RWPE1 (cell line): ENCODE measurements at places on chromosomes 6 and 20.

- DNase-seq = no peak
These were observed 178.9 kb downstream of the DLL1 start for GRCh38 chr6:170111816-170112582.

DNA sequence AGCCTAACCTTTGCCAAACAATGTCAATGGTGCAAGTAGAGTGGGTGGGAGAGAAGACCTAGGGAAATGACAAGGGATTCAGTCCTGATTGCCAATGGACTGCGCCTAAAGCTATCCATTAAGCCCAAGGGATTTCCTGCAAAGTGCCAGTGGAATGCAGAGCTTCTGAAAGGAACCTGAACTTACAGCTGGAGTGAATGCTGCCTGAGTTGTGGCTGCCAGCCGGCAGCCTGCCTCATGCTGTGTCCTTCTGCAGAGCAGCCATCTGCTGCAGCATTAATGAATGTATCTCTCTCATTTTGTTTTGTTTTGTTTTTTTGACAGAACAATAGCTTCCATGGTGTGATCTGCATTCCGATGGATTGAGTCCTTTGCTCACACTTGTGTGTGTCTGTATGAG is 44.7 kb downstream of the SLC35F1 start:
- no peak for DNase-seq

- DNase-seq = no peak
These were observed 60.0 kb upstream of the PIM1 start for GRCh38 chr6:37109714-37110499.

GRCh38 chr6:24867104-24867703 is 68.5 kb upstream of the ARMH2 start:
- DNase-seq = no peak

DNA sequence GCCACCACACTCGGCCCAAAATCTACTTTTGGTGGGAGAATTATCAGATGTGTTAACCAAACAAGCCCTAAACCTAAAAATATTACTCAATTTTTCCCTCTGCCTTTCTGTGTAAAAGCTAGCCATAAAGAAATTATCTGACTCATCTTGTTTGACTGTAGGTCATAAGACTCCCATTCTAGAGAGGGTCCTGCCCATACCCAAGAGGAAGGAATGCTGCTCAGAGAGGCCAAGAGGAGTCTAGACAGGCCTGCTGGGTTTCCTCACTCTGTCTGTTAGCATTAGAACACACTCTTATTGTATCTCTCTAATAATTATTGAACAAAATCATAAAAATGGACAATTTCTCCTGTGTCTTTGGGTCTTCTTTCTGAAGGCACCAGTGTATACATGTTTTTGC is 26.1 kb downstream of the C6orf141 start:
- no peak for DNase-seq

DNA sequence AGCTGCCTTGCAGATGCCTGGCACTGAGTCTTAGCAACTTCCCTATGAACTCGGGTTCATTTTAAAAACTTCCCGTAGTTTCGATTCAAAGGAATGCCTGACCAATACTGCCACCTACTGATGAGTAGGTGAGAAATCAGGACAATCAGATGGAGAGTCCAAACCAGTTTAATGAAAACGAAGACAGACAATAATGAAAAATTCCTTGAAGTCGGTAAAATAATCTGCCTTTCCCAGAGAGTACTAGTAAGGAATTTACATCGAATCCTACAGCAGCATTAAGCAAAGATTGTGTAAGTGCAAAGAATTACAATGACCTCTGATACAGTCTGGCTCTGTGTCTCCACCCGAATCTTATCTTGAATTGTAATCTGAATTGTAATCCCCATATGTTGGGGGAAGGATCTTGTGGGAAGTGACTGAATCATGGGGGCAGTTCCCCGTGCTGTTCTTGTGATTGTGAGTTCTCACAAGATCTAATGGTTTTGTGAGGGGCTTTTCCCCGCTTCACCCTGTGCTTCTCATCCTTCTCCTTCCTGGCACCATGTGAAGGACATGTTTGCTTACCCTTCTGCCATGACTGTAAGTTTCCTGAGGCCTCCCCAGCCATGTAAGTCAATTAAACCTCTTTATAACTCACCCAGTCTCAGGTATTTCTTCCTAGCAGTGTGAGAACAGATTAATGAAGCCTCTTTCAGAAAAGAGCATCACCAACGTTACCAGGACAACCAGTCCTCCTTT is 134.4 kb downstream of the ARHGAP18 start:
- peak; percentile 25 for DNase-seq

- DNase-seq = no peak
These were observed 31.9 kb downstream of the DUSP22 start for GRCh38 chr6:324116-324728.

GRCh38 chr20:18092890-18093289 is 35.2 kb upstream of the OVOL2 start:
- no peak for DNase-seq

DNA sequence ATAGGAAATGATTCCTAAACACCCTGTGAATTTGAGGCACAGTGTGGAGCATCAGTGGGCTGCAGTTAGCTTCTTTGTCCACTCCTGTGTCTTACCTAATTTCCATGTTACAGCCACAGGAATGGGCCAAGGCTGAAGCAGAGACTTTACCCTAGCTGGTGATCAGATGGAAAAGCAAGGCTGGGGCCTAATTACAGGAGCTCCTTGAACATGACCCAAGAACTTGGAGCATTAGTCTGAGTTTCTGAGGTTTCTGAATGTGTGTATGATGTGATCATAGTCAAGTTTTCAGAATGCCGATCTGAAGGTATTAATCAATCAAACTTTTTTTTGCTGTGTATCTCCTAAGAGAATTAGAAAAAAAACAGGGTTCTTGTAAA is 18.0 kb downstream of the HECA start:
- DNase-seq = no peak

DNA sequence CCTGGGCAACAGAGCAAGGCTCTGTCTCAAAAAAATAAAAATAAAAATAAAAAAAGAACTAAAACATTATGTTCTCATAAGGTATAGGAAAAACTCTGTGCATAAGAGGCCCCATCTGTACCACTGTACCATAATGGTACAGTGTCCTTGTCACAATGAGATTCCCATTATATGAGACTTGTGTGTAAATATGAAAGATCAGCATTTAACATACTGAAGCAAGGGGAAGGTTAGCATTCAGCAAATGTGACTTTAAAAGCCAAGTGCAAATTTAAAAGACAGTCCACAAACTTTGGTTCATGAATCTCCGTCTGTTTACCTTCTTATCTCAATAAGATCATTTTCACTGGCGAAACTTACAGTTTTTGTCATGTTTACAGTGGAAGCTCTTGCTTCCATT is 16.2 kb downstream of the DSP start:
- DNase-seq = no peak

GRCh38 chr6:142756215-142756630 is 188.8 kb downstream of the HIVEP2 start:
- DNase-seq = peak; percentile 30

DNA sequence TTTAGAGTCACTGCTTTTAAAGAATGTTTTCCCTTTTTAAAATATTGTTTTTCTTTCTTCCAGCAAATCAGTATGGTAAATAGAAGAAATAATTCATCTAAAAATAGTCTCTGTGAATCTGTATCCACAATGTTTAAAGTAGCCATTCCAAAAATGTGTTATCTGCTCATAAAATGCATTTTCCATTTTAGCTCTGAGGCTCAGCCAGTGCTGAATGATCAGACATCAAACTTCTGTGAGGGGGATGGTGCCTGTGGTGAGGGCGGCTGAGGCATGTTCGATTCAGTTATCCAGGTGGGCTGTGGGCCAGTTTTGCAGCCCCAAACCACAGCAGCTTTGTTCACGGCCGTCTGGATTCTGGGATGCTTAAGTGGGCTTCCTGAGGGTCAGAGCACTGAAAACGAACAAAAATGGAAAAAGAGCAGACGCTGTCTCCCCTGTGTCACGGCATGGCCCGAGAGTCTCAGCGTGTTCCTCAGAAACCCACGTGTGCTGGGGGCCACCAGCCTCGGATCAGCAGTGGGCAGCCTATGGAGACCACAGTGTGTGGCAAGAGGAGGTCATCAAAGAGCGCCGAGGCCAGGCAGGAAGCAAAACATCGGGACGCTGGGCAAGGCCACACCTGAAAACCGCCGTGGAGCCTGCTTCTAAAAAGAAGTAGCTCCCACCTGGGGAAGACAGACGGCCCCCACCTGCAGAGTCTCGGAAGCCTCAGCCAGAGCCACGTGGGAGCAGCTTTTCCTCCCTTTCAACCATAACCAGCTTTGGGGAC is 134.9 kb upstream of the THBS2 start:
- no peak for DNase-seq

GRCh38 chr6:160756021-160756420 is 54.0 kb downstream of the PLG start:
- DNase-seq = no peak

- no peak for DNase-seq
These were observed 35.1 kb upstream of the BTN3A2 start for GRCh38 chr6:26329763-26330511.

DNA sequence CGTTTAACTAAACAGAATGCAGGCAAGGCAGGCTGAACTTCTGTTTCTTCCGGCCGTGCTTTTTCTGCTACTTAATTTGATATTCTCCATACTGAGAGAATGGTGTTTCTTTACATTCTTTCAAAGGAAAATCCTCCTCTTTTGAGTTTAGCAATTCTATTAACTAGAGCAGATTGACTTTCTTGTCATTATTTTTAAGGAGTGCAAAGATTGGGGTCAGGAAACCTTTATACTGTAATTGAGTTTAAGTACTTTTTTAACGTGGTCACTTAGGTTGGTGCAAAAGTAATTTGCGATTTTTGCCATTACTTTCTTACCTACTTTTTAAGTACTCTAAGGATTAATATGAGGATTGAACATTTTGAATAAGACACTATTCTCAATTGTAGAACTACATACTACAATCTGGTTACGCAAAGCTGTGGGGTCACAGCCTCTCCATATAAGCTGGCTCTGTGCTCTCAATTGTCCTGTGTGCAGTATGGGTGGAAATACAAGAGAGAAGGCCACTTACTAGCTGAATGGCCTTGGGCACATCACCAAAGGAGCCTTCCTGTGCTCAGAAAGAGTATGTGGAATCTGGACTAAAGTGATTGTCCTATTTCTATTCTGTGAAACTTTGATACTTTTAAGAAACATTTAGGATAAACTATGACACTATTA is 16.7 kb downstream of the HECA start:
- DNase-seq = no peak

GRCh38 chr6:152085451-152085921 is 278.0 kb downstream of the ESR1 start:
- peak; percentile 25 for DNase-seq

DNA sequence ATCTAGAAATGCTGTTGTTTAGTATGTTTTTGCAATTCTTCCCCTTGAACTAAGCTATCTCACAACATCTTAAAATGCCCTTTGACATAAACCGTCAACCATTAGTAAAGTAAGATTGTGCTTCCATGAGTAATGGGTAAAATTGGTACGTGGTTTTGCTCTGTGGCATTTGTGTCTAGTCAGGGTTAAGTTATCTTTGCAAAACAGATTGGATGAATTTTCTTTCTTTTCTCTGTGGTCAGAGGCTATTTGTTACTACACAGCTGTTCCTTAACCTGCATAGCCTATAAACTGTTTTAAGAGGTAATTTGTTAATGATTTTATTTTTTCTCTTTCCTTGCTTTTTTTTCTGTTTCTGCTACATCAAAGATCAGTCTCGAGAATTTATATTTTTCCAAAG is 75.4 kb downstream of the RPP40 start:
- DNase-seq = no peak

- DNase-seq = no peak
These were observed 159.9 kb upstream of the TOP1 start for GRCh38 chr20:40868551-40869217.

GRCh38 chr20:62551407-62552323 is 75.9 kb upstream of the GATA5 start:
- DNase-seq = no peak

GRCh38 chr20:50969912-50970311 is 11.3 kb downstream of the MOCS3 start:
- DNase-seq = no peak

- peak; percentile 48 for DNase-seq
These were observed 367 bp upstream of the PCIF1 start for GRCh38 chr20:45934046-45934585.

- no peak for DNase-seq
These were observed 57.8 kb downstream of the IL22RA2 start for GRCh38 chr6:137115658-137116057.

DNA sequence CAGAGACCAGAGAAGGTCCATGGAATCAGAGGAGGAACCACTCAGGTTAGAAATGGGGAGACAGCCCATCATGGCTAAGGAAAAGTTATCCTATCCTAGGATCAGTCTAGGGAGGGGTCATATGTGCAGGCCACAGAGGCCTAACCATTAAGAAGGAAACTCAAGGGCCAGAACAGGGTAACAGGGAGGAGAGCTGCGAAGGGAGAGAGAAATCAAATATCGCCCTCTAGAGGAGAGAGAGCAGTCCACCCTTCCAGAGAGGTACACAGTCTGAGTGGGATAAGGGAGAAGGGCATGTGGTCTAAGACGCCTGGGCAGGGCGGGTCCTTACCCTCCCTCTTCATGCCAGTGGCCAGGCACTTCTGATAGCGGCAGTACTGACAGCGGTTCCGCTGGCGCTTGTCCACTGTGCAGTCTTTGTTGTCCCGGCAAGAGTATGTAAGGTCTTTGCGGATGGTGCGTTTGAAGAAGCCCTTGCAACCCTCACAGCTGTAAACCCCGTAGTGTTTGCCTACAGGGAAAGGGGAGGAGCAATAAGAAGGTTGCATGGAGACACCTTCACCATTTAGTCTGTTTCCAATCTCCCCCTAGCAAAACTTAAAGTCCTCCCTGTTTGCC is 2.9 kb downstream of the RXRB start:
- DNase-seq = peak; percentile 46

- no peak for DNase-seq
These were observed 247.0 kb downstream of the PHACTR1 start for GRCh38 chr6:12963567-12963966.

GRCh38 chr6:45327956-45328522 is at the start of gene RUNX2:
Gene RUNX2 (plus strand): TSS chr6:45328330. CDS start chr6:45328727, 397 bp downstream.
- DNase-seq = no peak

- DNase-seq = no peak
These were observed 49.1 kb downstream of the GCLC start for GRCh38 chr6:53495506-53496499.

DNA sequence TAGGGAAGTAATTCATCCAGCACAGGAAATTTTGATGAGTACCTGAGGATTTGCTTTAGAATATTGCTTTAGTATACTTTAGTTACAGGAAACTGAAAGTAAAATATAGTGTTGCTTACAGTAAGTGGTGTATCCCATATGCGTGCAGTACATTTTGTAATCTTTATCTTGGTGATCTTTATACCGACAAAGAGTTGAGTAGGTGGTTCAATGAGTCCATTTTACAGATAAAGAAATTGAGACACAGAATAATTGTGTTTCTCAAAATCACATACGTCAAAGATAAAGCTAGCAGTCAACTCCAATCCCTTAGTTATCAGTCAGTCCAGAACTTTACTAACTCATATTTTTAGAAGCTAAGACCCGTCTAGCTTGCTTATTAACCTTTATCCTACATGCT is 65.8 kb upstream of the E2F3 start:
- no peak for DNase-seq
